Prostate gland (tissue), 2 donors: ENCODE measurements at places on chromosomes 6 and 20. TPM values are rescaled to one million over a fixed set of nuclear protein-coding genes. Genes with fewer than 3 reads are reported as not detected.

The COL9A3 gene
- 5.8 TPM for total RNA-seq

The RAET1L gene
- total RNA-seq, result not detected

The LGSN gene
- not detected for total RNA-seq

The TBC1D22B gene
- 27.0 TPM for total RNA-seq

The PRPF6 gene
- total RNA-seq, result 99.6 TPM

DNA sequence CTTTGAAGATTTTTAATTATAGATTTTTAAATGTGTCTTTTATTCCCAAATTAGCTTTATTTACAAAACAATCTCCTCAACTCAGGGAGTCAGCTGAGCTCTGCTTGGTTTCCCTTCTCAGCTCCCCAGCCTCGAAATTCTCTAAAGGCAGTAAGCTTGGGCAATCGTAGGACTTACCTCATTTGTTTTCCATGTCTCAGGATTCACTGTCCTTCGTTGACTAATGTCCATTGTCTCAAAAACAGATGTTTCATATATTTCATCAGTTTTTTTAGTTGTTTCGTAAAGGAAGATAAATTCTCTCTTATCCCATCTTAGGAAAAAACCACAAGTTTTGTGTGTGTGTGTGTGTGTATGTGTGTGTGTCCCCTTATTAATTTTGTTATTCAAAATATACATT lies 102.2 kb upstream of the ADGRF1 start:
- DNase-seq, result no peak

DNA sequence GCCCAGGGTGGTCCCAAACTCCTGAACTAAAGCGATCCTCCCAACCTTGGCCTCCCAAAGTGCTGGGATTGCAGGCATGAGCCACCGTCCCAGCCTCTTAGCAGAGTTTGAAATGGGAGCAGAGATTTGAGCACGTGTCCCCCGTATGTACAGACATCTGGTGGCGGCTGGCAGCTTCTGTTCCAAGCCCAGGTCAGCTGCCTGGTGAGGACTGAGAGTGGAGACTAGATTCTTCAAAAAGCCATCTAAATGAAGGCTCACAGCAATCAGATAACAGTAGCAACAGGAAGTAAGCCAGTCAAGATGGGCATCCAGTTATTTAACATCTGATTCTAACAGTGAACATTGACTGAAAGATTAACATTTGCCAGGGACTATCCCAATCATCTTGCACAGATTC lies 128.1 kb upstream of the AKAP12 start:
- DNase-seq, result no peak

GRCh38 chr20:17479063-17479657 lies 52.0 kb downstream of the BFSP1 start:
- no peak for DNase-seq

GRCh38 chr6:16239798-16240123 lies 1.4 kb downstream of the GMPR start:
- DNase-seq, result no peak

DNA sequence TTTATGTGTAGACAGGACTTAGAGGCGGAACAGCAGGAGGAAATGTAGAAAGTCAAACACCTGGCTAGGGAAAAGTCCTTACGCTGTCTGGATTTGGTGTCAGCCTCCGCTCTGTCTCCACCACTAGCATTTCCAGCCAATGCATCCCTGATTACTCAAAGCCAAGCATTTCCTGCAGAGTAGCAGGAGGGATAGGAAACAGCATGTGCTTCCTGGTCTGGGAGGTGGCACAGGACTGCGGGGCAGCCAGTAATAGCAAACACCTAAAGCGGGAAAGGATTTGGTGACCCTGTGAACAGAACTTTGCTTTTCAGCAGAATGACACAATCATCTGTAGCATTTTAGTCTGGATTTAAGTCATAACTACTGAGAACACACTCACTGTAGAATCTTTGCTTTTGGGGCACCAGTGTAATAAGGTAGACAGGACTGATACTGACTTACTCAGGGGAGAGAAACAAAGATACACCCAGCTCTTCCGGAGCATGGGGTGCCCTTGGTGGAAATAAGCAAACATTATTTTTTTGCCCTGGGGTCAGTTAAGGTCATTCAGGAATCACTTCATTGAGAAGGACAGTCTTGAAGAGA lies 133.3 kb upstream of the AHI1 start:
- no peak for DNase-seq

DNA sequence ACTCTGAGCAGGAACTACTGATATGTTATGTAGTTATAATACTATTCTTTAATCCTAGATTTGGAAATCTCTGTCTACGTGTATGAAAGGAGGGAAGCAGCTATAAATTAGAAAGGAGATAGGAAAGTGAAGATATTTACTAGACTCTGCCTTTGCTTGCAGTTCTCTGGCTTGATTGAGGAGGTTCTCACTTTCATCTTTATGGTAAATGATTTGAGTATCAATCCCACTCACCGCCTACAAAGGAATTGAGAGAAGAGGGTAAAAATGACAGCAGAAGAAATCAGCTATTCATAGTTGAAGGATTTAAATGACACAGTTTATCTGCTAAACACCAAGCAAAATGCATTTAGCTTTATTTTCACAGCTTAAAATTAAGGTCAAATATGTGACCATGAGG lies 67.3 kb downstream of the FAM229B start:
- no peak for DNase-seq

- DNase-seq, result no peak
Measured at GRCh38 chr6:23547851-23548250, 578.2 kb upstream of the NRSN1 start.

- DNase-seq, result no peak
Measured at GRCh38 chr20:34343458-34344211, 19.4 kb upstream of the ITCH start.

DNA sequence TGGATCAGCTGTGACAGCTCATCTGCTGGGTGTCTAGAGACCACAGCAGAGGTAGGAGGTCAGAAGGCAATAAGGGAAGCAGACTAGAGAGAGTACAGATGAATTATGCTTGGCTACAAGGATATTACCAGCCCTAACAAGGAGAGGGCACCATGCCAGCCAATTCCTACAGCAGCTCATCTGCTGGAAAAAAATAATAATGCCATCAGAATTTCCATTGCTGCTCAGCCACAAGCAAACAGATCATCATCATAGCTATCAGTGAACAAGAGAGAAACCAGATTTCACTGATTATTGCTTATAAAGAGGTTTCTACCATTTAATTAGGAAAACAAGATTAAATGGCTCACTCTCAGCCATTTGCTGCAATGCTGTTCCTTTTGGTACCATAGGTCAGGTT lies 66.5 kb downstream of the PSMG4 start:
- no peak for DNase-seq

GRCh38 chr6:31004794-31005193 lies 5.5 kb upstream of the MUC22 start:
- no peak for DNase-seq
